ENCODE measurements at places on chromosomes 5 and 9.

DNA sequence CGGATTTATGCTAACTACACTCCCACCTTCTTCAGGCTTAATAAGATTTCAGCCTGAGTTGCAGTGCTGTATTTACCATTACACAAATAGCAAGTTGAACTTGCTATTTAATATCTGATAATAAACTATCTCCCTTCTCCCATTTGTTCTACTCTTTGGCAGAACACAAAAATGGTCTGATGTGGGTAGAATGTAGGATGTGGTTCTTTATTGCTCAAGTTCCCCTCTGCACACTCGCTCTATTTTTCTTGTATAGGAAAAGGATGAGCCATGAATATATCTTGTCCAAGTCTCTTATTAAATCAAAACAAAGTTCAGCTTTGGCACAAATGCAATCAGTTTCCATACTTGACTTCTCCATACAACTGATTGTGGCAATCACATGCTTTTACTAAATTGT lies 37.2 kb upstream of the KIF2A start:
- no peak for DNase-seq

DNA sequence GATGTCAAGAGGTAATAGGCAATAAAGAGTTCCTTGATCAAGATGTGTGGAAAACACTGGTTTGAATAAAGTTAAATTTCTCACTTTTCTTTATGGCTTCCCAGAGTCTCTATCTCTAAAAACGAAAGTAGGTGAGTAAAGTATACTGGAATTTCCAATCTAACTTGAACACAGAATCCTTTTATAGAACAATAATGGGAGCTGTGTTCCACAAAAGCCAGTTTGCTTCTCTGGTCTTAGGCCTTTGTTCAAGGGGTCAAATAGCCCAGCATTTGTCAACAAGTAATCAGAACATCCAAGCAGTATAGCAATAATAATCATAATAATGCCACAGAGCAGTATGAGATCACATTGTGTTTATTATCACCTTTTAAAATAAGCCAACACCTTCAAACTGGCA lies 20.2 kb downstream of the ATP10B start:
- DNase-seq = no peak

- DNase-seq = no peak
Observed at GRCh38 chr9:71925834-71926233, 14.4 kb downstream of the C9orf85 start.

DNA sequence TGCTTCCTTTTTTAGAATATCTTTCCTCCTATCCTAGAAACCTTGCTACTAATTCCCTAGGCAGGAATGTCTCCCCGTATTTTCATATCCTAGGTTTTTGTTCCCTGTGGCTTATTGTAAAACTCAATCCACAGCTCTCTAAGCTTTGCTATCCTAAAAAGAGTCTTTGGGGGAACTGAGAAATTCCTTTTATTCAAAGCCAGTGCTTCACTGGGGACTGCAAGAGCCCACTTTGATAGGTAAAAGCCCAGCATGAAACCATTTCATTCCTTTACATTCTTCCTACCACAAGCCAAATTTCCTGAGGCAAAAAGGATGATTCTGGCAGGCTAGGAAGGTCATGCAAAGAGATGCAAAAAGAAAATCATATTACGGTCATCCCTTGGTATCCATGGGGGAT lies 5.8 kb upstream of the HACD4 start:
- DNase-seq = no peak

DNA sequence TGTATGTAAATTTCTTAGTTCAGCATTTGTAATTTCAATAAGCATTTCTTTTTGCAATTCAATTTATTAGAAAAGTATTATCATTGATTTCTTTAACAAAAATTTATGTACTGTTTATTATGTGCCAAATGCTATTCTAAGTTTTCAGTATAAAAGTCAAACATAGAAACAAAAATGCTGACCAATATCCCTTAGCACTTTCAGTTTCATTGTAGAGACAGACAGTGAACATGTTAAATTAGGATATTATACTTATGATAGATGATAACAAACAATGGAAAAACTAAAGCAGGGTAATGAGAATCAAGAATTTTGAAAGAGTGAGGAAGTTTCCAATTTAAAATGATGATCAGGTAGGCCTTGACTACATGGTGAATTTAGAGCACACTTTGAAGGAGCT lies 1106.0 kb downstream of the TAF11L14 start:
- DNase-seq = no peak

DNA sequence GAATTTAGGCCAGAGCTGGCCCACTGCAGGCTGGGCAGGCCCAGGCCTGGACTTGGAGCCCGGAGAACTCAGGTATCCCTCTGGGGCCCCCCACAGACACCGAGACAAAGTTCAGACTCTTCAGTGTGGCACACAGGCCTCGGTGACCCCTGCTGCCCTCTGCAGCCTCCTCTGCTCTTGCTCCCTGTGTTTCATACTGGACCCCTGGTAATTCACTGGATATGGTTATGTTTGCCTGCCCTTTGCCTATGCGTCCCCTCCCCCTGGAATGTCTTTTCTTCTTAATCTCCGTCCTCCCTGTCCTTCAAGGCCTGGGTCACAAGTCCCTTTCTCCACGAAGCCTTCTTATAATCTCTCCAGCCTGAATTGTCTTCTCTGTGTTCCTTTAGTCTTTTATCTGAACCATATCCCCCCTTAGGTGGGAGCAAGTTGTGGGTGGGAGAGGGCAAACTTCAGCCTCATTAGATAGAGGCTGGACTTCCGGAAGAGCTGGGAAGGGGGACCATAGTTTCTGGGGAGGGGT lies 30.1 kb downstream of the GSN start:
- DNase-seq = no peak

DNA sequence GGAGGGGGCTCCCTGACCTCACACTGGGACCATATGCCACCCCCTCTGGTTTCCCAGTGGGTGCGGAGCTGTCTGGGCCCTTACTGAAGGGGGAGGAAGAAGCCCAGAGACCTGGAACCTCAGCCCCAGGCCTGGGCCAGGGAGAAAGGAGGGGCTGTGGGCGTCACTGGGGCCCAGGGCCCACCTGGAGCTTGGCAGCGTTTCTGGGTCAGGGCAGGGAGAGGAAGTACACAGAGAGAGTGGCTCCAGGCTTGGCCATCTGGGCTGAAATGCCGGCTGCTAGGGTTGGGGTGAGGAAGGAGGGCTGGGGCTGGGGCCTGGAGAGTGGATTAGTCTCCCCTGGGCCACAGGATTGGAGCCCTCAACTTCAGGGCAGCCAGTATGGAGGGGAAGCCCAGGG lies 6.4 kb upstream of the DAB2IP start:
- DNase-seq = no peak
